ENCODE measurements at places on chromosomes 16 and 17.

- peak; percentile 50 for DNase-seq
Measured at GRCh38 chr17:3972281-3972731, 8.1 kb upstream of the ATP2A3 start.

GRCh38 chr17:78501241-78502036 lies 75.8 kb downstream of the DNAH17 start:
- peak; percentile 43 for DNase-seq

DNA sequence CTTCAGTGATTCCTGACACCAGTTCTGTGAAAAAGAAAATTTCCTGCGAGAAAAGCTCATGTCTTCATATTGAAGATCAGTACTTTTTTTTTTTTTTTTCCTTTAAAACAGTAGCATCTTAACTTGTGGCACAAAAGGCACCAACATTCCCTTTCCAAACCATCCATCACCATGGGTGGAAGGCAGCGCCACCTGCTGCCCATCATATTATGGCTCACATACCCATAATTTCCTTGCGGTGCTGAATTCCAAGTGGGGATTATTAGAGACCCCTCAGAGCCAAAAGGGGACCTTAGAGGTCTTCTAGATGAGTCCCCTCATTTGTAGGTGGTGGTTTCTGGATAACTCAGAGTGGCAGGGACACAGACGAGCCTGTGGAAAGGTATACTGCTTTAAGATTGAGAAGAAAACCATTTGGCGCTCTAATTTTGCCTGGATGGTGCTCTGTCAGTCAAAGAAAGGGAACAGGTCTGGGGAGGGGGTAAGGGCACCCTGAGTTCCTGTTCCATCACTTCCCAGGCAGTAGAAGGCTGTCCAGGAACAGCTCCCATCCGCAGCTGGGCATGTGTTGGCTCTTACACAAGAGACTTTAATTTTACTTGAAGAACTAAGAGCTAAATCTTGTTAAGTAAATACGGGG lies 7.9 kb upstream of the SOST start:
- peak; percentile 90 for DNase-seq

GRCh38 chr16:26830428-26831127 lies 236.1 kb upstream of the C16orf82 start:
- no peak for DNase-seq

DNA sequence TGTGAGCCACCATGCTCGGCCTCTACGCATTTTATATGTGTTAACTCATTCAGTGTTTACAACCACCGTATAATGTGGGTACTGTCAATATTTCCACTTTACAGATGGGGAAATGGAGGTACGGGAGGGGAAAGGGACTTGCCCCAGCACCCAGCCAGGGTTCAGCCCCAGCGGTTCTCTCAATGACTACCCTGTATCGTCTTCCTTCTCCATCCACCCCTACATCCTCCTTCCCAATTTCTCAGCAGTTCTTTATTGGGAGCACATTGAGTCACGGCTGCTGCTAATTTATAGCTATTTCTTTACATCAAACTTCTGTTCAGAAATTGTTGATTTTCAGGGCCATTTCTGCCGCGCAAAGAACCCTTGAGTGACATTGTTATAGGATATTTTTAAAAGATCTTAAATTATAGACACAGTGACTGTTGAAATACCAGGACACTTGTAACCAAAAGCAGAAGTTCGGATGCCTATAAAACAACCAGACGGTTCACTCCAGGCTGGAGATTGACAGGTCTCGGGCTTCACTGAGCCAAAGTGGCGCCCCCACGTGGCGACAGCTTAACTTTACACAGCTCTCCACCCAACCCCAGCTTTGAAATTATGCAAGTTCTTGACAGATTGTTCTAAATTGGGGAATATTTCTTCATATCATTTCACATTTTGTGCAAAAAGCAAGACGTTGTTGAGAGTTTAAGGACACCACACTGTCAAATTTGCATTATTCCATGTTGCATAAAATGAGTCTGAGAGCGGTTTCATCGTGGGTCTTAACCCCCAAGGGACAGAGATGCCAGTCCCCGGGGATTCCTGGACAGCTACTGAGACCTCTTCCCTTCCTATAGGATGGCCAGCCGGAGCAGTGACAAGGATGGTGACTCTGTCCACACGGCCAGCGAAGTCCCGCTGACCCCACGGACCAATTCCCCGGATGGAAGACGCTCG lies 11.8 kb downstream of the SYT17 start:
- peak; percentile 84 for DNase-seq

DNA sequence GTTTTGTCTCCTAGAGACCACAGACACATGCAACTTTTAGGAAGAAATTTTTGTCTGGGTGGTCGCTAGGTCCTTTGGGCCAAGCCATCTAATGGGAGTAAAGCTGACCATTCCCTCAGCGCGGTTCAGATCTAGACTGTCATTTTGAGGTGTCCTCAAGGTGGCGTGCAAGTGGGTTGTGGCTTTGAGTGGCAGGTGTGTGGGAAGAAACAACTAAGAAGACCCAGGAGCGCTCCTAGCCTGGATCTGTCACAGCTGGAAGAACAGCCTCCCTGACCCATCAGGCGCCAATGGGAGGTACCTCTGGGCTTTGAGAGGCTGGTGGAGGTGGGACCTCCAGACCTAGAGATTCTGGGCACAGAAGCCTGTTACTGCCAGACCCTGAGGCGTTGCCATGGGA lies 645.1 kb downstream of the KCNJ18 start:
- no peak for DNase-seq

Measured in endodermal cell (in vitro differentiated cells).